Thymus (tissue), 14 donors: ENCODE measurements at places on chromosomes 2 and 18. TPM values are rescaled to one million over a fixed set of nuclear protein-coding genes. Genes with fewer than 3 reads are reported as not detected.

The LYG1 gene
- 1.8 TPM for total RNA-seq

The TMEM169 gene
- total RNA-seq = 1.1 TPM

The NPAS2 gene
- total RNA-seq = 3.0 TPM

The FN1 gene
- 222 TPM for total RNA-seq

The SLC23A3 gene
- 0.47 TPM for total RNA-seq

The PKDCC gene
- total RNA-seq = 77.8 TPM

The ABCB11 gene
- 0.05 TPM for total RNA-seq

The UPP2 gene
- not detected for total RNA-seq

The LRP1B gene
- 0.28 TPM for total RNA-seq

The PAX3 gene
- 0.05 TPM for total RNA-seq

The THADA gene
- total RNA-seq = 11.8 TPM

The IMPA2 gene
- total RNA-seq = 9.1 TPM

The GALNT5 gene
- 0.33 TPM for total RNA-seq

The CCL20 gene
- total RNA-seq = 2.8 TPM

- DNase-seq = no peak
Observed at GRCh38 chr2:219643084-219643473, 15.6 kb downstream of the SLC4A3 start.

GRCh38 chr18:36977121-36977520 is 148.2 kb downstream of the KIAA1328 start:
- DNase-seq = no peak

DNA sequence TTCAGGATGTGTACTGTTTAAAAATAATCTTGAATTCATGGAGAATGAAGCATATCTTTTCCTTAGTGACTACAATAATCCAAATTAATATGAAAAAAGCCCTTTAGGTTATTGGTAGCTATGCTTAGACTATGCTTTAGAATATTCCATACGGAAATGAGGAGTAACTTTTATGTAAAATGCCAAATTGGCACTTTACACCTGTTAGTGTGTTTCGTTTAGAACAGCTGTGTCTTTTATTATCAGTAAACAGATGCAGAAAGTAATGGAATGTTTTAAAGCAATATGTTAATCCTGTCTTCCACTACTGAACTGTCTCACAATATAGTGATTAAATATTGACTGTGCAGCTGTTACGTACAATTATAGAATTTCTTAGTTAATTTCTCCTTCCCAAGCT is 129.6 kb downstream of the PMS1 start:
- no peak for DNase-seq

- no peak for DNase-seq
Observed at GRCh38 chr2:28325173-28325566, 67.5 kb upstream of the FOSL2 start.

- no peak for DNase-seq
Observed at GRCh38 chr2:64678771-64679590, 25.3 kb upstream of the SERTAD2 start.

DNA sequence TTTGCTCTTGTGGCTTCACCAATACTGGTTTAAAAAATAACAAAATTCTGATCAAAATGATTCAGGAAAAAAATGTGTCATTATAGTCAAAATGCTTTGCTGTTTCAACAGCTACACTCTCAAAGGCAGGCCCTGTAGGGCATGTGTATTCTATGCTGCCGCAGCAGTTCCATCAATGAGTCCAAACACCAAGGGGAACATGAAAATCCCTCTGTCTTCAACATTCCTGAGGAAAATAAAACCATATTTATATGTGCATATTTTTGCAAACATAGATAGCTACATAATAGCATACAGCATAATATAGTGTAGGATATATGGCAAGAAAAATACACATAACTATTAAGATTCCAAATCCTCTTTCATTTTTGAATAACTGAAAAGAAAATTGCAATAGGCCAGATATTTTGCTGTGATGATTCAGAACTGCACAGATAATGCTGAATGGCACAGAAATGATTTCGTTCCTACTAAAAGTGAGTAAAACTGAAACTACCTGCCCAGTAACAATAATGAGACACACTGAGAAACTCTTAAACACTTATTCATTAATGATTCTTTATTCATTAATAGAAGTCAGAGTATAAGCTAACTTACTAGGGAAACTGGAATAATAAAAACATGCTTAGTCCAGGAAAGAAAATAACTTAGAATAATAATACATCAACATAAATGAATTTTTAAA is 343.8 kb downstream of the SUCLG1 start:
- no peak for DNase-seq

DNA sequence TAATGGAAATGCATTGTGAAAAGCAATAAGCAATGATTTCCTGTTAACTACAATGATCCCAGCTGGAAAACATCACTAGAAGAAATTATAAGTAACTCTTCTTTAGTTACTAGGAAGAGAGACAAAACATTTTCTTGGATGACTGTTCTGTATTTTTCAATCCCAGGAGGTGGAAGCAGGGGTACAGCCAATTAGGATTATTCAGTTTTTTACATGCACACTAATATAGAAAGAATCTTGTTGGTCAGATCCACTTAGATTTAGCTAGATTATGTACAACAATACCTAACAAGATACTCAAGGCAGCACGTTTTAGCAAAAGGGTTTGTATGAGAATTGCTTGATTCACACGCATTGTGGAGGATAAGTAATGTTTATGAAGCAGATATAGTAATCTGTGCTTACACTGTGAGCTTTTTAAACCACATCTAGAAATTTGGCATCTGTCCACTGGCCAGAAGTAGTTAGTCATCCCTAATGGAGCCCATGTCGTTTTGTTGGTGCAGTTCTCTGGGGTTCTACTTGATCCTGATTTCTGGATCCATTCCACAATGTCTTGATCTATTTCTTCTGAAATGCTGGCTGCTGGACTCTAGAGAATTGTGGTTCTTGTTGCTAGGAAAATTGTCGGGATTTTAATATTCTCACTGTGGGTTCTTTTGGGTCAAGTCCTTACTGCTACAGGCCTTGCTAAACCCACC is 199.7 kb downstream of the ADCYAP1 start:
- no peak for DNase-seq

DNA sequence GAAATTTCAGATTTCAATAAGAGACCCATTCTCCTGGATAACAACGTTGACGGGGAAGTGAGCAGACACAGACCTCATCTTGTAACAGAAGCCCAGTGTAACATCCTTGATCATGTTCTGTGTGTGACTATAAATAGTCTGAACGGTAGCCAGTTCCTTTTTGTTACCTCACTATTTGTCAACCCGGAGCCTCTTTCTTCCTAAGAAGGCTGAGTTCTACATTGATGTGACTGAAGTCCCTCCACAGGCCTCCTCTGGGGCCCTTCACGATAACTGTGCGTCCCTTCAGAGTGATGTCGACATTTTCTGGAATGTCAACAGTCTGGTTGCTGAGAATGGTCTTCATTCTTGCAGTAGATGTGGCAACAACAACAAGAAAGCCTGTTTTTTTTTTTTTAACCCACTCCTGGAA is 6.3 kb upstream of the PLEKHM3 start:
- no peak for DNase-seq

DNA sequence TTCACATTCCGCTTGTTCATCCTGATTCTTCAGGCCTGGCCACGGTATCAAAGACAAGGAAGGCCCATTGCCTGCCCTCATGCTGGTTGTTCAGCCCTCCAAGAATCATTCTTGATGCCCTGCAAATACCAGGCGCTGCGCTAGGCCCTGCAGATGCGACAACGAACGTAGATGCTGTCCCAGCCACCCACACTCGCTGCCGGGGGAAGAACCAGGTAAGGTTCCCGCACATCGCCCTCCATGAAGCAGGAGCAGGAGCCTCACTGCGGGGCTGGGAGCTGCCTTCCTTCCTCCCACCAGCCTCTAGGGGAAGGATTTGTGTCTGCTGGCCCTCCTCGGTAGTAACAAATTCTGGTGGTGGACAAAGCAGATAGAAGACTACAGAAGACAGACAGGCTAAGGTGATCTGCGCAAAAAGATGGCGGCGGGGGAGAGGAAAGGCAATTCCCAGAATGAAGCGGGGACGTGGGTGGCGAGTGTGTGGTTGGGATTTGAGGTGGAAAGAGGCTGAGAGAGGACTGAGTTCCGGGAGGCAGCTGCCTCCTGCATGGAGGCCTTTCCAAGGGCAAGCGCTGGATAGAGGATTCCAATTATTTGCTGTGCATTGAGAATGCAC is 19.8 kb upstream of the GPR55 start:
- DNase-seq = no peak

- no peak for DNase-seq
Observed at GRCh38 chr2:176136374-176137251, 7.1 kb downstream of the HOXD8 start.

DNA sequence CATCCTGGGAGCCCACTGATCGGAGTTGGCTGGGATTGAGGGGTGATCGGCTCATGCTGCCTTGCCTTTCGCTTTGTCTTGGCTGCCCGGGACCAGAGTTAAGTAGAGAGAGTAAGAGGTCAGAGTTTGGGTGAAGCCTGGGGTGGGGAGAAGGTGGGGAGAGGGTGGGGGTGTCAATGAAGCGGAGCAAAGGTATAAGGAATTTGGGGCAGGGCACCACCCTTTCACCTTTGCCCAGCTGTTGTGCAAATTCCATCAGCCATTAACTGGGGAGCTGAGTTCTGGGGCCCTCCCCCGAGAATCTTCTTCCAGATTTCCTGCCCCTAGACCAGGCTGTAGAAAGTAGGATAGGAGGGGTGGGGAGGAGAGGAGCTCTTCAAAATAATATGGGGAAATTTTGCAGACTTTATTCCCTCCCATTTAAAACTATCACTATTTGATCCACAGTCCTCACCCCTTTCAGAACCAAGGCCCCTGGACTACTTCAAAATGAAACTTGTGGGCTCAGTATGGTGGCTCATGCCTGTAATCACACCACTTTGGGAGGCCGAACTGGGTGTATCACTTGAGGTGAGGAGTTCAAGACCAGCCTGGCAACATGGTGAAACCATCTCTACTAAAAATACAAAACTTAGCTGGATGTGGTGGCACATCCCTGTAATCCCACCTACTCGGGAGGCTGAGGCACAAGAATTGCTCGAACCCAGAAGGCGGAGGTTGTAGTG is at the start of gene SLC23A3:
TSS of gene SLC23A3 (minus strand) at position 100 of the 725 bp plus-strand sequence. CDS start at position 55, 45 bp downstream.
- no peak for DNase-seq

- DNase-seq = peak; percentile 37
Observed at GRCh38 chr2:234257859-234258561, 207.5 kb downstream of the SPP2 start.

DNA sequence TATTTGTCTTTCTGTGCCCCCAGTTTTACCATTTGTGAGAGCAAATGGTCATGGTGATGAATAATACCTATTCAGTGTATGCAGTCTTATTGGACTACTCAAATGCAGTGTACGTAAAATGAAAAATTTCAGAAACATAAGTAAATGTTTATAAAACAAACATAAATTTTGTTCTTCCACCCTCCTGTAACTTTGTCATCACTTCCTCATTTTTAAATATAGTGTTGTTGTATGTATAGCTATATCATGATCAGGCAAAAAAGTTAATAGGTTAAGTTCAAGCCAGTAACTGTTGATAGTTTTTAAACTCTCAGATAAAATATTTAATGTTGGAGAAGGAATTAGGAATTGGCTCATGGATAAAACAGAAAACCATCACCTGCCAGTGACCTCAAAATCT is 93.2 kb downstream of the KLF7 start:
- no peak for DNase-seq

GRCh38 chr2:101150306-101151145 is 656 bp downstream of the TBC1D8 start:
- no peak for DNase-seq

GRCh38 chr2:171688129-171688465 is 828 bp downstream of the DYNC1I2 start:
- DNase-seq = no peak

GRCh38 chr18:48729404-48729803 is 190.6 kb downstream of the CTIF start:
- DNase-seq = no peak

DNA sequence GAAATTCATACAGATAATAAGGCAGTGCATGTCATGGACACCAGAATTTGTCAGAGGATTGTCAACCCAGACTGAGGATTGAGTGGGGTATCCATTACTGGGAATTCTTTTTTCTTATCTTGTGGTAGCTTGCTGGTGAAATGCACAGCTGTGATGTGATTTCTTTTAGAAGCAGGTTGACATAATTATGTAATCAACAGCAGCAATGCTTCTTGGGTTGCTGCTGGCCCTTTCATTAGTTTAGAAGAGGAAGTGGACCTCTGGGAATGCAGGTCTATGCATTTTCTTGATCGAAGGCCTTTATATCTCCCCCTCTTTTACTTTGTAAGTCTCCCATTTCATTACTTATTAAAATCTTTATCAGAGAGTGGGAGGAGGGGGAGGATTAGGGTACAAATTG is 319.9 kb downstream of the AGPS start:
- no peak for DNase-seq

- no peak for DNase-seq
Observed at GRCh38 chr2:222656526-222657446, 894 bp upstream of the FARSB start.

DNA sequence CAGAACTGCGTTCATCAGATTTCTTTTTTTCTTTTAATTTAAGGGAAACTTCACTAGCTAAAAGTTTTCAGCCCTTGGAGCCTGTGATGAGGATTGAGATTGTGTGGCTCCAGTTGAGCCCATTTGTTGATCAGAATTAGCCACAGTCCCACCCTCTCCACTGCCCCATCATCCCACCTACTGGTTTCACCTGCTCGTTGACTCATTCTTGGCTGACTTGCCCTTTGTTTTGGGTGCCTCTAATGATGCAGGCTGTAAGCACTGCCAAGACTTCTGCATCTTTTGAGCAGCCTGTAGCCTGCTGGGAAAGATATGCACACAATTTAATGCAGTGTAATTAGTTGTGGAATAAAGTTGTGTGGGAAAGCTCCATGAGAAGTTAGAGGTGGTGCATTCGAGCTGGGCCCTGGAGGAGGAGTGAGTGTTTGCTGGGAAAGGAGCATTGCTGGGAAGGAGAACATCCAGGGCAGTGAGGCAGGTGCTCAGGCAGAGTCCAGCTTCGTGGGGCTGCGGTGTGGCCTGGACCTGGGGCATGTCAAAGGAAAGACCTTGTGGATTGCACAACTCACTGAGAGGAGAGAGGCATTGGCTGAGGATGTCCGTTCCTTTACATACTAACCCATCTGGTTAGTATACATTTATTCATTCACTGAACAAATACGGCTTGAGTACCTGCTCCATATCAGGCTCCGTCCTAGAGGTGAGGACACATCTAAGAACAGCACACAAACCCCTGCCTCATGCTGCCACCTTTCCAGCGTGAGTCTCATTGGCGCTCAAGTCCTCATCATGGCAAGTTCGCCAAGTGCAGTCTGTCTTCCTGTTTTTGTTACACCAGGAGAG is 18.2 kb downstream of the ASPRV1 start:
- no peak for DNase-seq

GRCh38 chr2:185807351-185807750 is 68.7 kb downstream of the FSIP2 start:
- no peak for DNase-seq

DNA sequence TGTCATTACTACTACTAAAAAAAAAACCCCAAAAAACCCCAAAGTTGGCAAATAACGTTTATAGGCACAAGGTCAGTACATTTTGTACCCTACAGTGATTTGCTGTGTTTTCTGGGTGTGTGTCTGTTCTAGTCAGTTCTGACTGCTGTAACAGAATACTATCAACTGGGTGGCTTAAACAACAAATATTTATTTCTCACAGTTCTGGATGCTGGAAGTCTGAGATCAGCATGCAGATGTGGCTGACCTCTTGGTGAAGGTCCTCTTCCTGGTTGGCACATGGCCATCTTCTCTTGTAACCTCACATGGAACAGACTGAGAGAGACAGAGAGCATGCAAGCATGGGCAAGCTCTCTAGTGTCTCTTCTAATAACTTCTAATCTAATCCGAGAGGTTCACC is 103.1 kb downstream of the CERS6 start:
- DNase-seq = no peak
